Activated naive CD4-positive, alpha-beta T cell treated with anti-CD3 and anti-CD28 coated beads for 36 hours (primary cell): ENCODE measurements at places on chromosomes 3 and 15. TPM values are rescaled to one million over a fixed set of nuclear protein-coding genes. Genes with fewer than 3 reads are reported as not detected.

The ZNF710 gene
- 17.3 TPM for total RNA-seq

The SCAPER gene
- 28.5 TPM for total RNA-seq

The CMTM6 gene
- 43.7 TPM for total RNA-seq

The TMEM207 gene
- total RNA-seq, result not detected

The GXYLT2 gene
- not detected for total RNA-seq

The MELTF gene
- 5.1 TPM for total RNA-seq

The PRR23A gene
- not detected for total RNA-seq

- no peak overlapping the region for H3K4me3 ChIP-seq
- H3K36me3 ChIP-seq, result peaks cover 17% of the 10 kb centered on the region
- DNase-seq, result no peak
- no peak overlapping the region for H3K27ac ChIP-seq
- peaks cover 11% of the 10 kb centered on the region for H3K4me1 ChIP-seq
Observed at GRCh38 chr3:72768936-72769335, 79.3 kb downstream of the SHQ1 start.

DNA sequence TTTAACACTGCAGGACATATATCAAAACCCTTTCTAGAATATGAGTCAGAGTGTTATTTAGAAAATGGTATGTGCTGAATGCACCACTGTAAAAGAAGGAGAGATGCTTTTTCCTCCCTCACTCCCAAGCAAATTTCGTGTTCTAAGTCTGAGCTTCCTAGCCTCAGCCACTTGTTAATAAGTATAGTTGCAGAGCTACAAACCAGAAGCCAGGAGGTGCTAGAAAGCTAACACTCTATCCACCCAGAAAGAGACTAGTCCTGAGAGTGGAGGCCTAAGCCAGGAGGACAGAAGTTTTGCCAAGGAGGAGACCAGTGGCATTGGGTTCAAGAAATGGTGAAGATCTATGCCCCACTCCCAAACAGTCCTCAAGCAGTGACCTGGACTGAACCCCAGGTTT lies 40.5 kb upstream of the GYG1 start:
- no peaks in the 10 kb centered on the region for H3K4me1 ChIP-seq
- no peak overlapping the region for H3K27ac ChIP-seq
- no peak overlapping the region for H3K4me3 ChIP-seq
- H3K27me3 ChIP-seq, result no peaks in the 10 kb centered on the region
- H3K36me3 ChIP-seq, result no peaks in the 10 kb centered on the region
- DNase-seq, result no peak

DNA sequence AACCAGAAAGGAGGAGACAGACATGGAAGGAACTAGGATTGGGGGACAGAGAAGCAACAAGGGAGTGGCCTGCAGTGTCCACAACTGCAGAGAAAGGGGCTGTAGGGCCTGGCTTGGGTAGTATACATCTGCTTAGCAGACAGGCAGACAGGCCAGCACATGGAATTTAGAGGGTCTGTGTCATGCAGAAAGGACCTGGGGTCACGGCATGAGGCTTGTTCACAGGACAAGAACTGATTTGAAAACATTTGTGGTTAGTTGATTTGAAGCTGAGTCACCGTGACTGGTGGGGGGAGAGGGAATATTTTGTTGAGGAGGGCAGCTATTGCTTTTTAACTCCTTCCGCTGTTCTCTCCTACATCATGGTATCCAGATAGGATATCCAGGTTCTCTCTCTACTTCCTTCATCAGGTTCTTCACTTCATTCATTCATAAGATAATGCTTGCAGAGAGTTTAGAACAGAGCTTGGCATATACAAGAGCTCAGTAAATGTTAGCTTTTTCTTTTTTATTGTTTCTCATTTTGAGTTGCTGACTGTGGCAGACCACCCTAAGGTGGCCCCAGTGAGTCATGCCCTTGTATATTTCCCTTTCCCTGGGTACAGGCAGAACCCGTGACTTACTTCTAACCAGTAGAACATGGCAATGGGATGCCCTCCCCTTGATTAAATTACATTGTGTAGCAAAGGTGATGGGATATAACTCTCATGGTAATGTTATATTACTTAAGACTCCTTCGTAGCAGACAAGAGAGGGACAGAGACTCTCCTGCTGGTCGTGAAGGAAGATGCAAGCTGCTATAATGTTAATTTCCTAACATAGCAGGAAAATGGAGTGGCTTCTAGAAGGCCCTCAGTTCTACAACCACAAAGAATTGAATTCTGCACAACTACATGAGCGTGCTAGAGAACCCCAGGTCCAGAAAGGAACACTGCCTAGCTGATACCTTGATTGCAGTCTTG lies 95.0 kb upstream of the NMNAT3 start:
- no peak overlapping the region for H3K27ac ChIP-seq
- H3K36me3 ChIP-seq, result no peaks in the 10 kb centered on the region

GRCh38 chr3:170772175-170772574 lies 97.8 kb downstream of the RPL22L1 start:
- H3K27ac ChIP-seq, result no peak overlapping the region
- H3K36me3 ChIP-seq, result no peaks in the 10 kb centered on the region
- DNase-seq, result no peak
- H3K27me3 ChIP-seq, result peaks cover 3% of the 10 kb centered on the region

DNA sequence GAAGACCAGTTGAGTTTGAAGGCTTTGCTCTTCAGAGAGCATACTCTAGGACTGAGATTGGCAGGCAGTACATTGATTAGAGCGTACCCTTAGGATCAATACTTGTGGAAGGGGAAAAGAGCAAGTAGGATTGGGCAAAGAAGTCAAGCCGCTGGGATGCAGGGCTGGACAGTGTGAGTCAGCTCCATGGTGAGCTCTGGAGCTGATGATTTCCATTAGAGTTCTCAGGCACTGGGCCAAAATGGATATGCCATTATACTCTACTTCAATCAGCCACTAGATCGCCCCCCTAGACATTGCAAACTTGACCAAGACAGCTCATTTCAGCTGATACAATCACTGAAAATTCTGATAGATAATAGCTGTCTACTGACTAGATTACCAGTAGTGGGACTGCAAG lies 432.7 kb upstream of the ALCAM start:
- no peak overlapping the region for H3K27ac ChIP-seq
- no peak overlapping the region for H3K4me3 ChIP-seq
- no peaks in the 10 kb centered on the region for H3K36me3 ChIP-seq
- no peak for DNase-seq
- no peaks in the 10 kb centered on the region for H3K4me1 ChIP-seq

- H3K4me1 ChIP-seq, result no peaks in the 10 kb centered on the region
- H3K4me3 ChIP-seq, result no peak overlapping the region
- H3K27me3 ChIP-seq, result peaks cover 7% of the 10 kb centered on the region
Observed at GRCh38 chr3:190886945-190887344, 24.5 kb upstream of the GMNC start.

DNA sequence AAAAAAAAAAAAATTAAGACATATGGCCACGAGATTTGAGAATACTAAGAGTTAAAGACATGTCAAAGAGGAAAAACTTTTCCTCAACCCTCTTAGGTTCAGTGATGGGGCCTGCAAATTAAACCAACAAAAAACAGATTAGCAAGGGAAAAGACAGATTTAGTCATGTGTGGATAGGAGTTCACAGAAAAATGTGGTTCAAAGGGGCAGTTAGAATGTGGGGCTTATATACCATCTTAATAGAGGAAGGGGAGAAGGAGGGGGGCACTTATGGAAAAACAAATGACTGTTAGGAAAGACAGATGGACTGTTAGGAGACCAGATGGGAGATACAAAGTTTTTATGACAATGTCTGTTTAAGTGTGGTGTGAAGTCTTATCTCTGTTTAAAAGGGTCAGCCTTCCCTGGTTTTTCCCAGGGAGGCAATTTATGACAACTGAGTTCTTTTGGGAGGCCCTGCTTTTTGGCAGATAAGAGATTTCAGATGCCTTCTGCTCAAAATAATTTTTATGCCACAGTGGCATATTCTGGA lies 68.7 kb upstream of the FURIN start:
- no peak for DNase-seq
- H3K27me3 ChIP-seq, result no peaks in the 10 kb centered on the region
- no peak overlapping the region for H3K27ac ChIP-seq
- peaks cover 34% of the 10 kb centered on the region for H3K36me3 ChIP-seq
- no peak overlapping the region for H3K4me3 ChIP-seq

DNA sequence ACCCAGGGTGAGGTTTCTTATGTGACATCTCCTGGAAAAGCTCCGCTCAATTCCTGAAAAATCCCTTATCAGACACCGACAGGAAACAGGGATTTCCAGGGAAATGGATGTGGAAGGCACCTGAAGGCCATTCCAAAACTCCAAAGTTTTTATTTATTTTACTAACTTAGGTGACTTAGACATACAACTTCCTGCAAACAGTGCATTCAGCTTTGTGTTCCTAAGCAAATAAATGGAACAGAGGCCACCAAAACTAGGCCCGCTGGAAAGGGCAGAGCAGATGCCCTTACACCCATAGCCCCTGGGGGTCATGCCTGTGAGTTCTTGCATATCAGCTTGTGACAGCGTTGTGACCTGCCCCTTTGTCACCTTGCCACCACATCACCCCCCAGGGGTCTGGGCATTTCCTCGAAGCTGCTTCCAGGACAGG lies 239.4 kb downstream of the XXYLT1 start:
- H3K4me3 ChIP-seq, result no peak overlapping the region
- DNase-seq, result no peak
- no peaks in the 10 kb centered on the region for H3K27me3 ChIP-seq
- H3K4me1 ChIP-seq, result no peaks in the 10 kb centered on the region
- no peak overlapping the region for H3K27ac ChIP-seq
